ENCODE measurements at places on chromosomes 2 and 18.
A peak's percentile ranks its signal among the peaks of the same experiment; 100 is the strongest.

DNA sequence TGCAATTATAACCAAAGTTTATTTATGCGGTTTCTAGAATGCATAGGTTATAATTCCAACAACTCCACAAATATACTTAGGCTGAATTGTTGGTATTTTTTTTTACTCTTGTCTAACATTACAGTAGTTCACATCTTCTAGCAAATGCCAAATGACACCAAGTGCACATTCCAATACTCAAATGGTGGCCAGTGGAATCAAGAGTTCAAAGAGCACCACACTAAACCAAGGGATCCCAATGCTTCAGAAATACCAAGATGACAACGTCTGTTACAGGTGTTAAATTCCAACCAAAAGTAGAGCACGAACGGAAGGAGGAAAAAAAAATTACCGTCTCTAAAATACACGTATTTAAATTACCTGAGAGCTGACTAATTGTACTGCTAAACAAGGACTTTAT lies 136.2 kb downstream of the TMEM247 start:
- DNase-seq = no peak

GRCh38 chr2:167607211-167607610 lies 640.2 kb downstream of the STK39 start:
- no peak for DNase-seq

GRCh38 chr18:51051105-51051712 lies 21.2 kb downstream of the SMAD4 start:
- DNase-seq = no peak

DNA sequence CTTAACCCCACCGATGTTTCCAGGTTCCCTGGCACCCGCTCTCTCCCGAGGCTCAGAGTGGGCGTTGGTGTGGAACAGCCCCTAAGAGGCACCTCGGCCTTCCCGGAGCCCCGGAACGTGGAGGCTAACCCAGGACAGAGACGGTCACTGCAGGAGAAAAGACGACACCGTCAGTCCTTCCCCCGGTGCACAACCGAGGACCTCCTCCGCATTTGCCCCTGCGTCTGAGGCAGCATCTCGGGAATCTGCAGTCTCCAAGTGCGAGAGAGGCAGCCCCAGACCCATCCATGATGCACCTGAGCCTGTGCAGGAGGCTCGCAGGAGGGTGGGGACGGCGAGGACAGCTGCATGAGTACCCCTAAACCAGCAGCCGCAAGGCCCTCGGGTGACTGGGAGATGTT lies 204.9 kb upstream of the SALL3 start:
- DNase-seq = no peak

- DNase-seq = no peak
These were observed 38.5 kb upstream of the ACMSD start for GRCh38 chr2:134799936-134800335.

DNA sequence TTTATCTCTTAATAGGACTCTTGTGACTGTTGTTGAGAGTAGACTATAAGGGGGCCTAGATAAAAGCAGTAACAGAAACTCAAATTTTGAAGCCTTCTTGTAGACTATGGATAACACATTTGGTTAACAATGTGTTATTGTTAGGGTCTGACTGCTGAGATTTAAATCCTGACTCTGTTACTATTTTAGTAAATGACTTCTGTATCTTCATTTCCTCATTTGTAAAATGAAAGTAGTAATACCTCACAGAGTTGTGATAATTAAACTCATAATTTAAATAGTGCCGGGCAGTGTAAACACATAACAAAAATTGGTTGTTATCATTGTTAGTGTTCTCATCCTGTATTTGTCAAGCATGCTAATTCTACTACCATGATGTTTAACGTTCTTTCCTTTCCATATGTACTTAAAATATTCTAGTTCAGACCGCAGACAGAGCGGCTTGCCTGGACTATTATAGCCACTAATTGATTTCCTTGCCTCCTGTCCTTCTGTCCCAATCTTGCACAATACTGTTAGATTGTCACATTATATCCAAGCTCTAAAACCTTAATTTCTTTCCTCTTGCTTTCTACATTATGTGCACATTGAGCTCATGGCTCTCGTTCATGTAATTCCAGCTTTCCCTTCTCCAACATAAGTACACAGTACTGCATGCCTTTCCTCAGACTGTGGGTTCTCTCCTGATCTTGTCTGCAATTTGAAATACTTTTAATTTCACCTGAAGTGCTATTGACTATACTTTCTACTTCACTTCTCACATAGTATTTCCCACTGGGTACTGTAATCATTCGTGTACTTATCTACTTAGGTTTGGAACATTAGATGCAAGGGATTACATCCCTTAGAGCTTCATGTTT lies 48.4 kb downstream of the RBBP8 start:
- DNase-seq = no peak

DNA sequence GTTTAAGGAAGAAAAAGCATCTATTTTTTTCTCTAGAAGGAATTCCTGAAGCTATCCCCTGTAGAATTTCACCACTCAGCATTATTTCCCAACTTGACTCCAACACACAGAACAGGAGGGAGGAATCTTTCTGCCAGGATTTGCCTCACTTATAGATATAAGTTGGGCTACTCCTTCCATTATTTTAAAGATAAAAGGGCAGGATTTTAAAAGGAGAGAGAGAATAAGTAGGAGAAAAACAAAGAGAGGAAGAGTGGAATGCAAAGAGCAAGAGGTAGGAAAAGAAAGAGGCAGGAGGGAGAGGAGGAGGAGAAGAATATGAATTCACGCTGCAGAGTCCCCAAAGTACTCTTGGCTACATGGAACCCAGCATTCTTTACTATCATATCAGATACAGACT lies 182.5 kb downstream of the TCF4 start:
- no peak for DNase-seq

DNA sequence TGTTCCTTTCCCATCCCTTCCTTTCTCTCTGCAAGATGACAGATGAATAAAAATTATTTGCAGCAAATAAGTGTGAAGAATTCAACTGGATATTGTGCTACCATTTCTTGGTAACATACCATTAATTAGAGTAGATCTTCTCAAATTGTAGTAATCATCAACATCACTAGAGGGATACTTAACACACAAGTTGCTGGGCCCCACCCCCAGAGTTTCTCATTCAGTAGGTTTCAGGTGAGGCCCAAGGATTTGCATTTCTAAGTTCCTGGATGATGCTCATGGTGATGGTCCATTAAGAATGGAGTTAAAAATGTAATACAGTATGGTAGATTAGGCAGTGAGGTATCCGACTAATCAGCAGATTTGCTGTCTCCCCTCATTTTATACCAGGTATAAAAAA lies 594.0 kb downstream of the ERBB4 start:
- DNase-seq = no peak

DNA sequence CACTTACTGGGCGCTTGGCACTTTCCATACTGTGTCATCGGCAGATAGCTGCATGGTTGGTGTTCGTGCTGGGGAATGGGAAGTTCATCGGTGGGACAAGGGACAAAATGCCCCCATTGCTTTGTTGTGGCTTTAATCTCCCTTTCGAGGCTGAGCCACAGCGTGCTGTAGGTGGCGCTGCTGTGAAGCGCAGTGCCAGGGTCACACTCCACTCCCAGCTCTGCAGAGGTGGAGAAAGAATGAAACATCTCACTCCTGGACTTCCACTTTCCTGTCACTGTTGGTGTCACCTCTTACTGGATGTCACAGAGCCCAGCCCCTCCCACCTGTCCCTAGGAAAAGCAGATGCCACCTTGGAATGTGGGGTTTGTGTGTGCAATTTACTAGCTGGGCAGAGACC lies 8.7 kb downstream of the TYMS start:
- no peak for DNase-seq

- no peak for DNase-seq
These were observed 907 bp downstream of the FHL2 start for GRCh38 chr2:105397953-105398335.

GRCh38 chr18:67104700-67105284 lies 411.7 kb downstream of the DSEL start:
- DNase-seq = peak; percentile 56

GRCh38 chr2:50143822-50144575 lies 887.9 kb downstream of the NRXN1 start:
- peak; percentile 47 for DNase-seq

DNA sequence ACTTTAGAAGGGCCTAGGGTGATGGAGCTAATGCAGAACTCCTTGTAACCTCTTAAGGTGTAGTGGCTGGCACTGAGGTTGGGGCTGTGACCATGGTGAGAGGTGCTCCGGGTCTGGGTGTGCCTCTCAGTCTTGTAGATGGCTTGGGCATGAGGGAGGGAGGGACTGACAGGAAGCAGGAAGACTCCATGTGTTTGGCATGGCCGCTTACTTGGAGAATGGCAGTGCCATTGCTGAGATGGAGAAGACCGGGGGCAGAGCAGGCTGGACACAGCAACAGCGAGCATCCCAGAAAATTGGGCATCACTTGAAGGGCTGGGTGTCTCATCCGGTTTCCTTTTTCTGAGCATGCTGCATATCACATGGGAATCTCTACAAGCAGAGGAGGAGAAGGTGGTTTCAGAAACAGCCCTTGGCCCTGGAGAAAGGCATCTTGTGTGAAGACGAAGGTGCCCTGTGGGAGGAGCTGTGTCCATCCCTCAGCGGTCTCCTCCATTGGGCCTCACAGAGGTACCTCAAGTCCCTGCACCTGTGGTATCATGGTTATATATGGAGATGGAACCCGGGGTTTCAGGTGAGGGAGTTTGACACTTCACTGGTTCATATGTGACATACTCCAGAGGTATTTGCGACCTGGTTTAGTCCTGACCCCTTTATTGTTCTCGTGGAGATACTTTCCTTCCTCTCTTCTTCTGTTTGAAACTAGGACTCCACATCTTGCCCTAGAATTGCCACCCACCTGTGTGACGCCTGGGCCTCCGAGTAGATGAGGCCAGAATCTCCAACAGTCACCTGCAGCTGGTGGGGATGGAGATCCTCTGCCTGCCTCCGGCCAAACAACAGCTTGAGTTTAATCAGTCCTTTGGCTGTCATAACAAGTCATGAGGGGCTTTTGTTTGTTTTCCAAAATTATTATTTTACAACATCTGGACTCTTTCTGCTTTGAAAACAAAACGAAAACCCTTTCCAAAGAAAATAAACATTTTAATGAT lies 45.6 kb downstream of the INPP4A start:
- no peak for DNase-seq

DNA sequence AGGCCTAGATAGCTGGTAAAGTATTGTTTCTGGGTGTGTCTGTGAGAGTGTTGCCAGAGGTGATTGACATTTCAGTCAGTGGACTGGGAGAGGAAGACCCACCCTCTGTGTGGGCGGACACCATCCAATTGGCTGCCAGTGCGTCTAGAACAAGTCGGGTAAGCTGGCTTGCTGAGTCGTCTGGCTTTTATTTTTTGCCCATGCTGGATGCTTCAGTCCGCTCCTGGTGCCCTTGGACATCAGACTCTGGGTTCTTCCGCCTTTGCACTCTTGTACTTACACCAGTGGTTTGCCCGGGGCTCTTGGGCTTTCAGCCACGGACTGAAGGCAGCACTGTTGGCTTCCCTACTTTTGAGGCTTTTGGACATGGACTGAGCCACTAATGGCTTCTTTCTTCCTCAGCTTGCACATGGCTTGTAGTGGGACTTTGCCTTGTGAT lies 24.3 kb downstream of the DIS3L2 start:
- peak; percentile 58 for DNase-seq

DNA sequence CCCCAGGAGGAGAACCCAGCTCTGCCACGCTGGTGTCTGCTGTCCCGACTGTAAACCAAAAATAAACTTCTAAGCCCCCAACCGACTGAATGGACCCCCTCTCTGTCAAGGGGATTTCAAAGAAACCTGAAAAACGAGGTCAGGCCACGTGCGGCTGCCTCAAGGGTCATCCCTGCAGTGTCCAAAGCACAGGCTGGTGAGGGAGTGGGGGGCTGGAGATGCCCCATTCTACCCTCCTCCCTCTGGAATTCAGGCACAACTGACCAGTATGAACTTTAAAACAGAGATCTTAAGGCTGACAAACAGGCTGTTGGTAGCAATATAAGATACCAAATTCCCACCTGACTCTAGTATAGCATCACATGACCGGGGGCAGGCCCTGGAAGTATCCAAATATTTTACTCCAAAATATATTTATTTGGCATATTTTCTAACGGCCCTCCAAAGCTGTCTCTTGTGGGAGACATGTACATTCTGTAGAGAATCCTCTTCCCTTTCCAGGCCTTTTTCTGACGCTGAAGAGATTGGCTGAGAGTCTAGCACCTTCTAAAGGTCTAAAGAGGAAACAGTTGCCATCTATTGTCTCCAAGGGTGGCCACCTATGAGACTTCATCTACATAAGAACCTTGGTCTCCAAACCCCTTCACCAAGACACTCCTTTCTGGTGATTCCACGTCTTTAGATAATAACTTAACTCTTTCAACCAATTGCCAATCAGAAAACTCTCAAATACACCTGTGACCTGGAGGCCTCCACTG lies 40.4 kb upstream of the CTDP1 start:
- DNase-seq = no peak

DNA sequence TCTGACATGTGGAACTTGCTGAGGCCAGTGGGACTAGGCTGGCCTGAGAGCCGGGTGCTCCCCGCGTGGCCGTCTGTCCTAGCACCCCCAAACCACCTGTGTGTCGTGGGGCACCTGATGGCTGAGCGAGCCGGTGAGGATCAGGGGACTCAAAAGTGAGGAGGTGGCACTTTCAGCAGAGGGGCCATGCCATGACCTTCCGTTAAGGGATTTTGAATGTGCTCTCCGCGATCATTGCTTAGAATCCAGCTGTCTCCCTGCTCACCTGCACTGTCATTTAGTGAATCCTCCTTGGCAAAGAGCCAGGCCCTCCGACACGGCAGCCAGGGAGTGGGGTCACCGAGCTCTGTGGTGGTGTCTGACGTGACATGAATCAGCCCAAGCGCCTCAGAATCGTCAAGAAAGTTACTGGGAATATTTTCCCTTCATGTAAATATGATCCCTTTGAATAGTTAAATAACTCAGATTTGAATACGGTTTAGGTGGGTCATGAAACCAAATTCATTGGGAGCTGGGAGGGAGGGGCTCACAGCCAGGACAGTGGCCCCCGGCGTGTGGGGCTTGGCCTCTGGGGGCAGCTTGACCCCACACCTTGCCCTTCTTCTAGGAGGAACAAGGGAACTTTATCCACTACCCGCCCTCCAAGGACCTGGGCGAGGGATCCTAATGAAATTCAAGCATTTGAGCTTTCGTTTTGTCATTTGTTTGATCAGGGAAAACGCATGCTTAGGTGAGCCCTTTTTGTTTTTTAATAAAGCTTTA lies 9.5 kb downstream of the NFATC1 start:
- no peak for DNase-seq

Measured in ecto neural progenitor cell (in vitro differentiated cells).